Activated CD8-positive, alpha-beta memory T cell treated with anti-CD3 and anti-CD28 coated beads for 1 hour (primary cell): ENCODE measurements at places on chromosomes 3 and 15.

GRCh38 chr3:43036621-43037423, 57.7 kb downstream of the GASK1A start:
- DNase-seq, result no peak

GRCh38 chr3:126552688-126553283, 5.9 kb downstream of the C3orf22 start:
- no peak for DNase-seq

GRCh38 chr3:155370198-155370597, 76.7 kb upstream of the STRIT1 start:
- DNase-seq, result no peak

GRCh38 chr3:165748094-165748493, 89.1 kb downstream of the BCHE start:
- DNase-seq, result no peak

GRCh38 chr15:70466895-70467529, 296.3 kb downstream of the UACA start:
- peak; percentile 23 for DNase-seq

- no peak for DNase-seq
Observed at GRCh38 chr15:78452485-78452884, 14.5 kb downstream of the IREB2 start.

DNA sequence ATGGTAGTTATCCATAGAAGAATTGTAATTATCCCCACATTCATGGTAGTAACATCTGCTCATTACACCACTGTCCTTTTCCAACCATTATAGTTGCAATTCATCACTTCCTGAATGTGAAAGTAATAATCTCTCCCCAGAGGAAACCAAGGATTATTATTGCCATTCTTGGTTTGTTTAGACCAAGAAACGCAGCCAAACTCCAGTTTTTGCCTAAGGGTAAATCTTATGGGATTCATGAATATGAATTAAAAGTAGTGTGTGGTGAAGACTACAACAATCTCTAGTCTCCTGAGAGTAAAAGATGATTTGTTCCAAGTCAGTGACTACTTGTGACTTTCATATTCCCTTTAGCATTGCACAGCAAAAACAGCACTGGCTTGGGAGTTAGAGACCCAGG, 45.7 kb upstream of the ABI3BP start:
- no peak for DNase-seq

GRCh38 chr15:52657338-52657737, 21.9 kb downstream of the ATOSA start:
- no peak for DNase-seq

- DNase-seq, result no peak
Observed at GRCh38 chr3:4672725-4673275, 179.7 kb downstream of the ITPR1 start.

DNA sequence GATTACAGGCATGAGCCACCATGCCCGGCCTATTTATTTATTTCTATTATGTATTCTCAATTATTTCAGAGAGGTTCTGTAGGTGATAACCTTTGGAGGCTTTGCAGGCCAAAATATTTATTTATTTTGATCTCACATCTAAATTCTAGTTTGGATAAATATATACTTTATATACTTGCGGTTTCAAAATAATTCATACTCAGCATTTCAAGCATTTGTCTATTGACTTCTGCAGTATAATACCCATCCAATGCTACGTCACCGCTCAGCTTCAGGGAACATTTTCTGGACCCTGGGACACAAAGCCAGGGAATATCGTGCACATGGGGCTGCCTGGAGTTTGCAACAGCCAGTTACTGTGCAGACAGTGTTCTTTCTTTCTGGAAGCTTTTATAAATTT, 22.6 kb downstream of the CGGBP1 start:
- DNase-seq, result no peak

DNA sequence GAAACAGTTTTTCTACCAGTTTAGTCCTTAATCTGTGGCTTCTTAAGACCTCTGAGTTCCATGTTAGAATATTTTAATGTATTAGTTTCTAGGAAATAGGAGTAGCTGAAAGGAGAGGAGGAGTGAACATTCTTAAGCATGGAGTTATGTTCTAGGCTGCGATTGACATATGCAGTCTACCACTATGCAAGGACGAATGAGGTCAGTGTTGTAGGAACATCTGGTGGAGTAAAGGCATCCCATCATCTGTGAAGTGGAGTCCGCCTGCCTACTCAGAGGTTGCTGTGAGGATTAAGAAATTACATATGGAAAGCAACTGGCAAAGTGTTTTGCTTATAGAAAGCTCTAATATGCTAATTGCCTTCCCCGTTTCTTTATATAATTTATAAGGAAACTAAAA, 45.1 kb downstream of the SNAPC5 start:
- no peak for DNase-seq

GRCh38 chr15:75037685-75038084, 14.3 kb downstream of the PPCDC start:
- no peak for DNase-seq

DNA sequence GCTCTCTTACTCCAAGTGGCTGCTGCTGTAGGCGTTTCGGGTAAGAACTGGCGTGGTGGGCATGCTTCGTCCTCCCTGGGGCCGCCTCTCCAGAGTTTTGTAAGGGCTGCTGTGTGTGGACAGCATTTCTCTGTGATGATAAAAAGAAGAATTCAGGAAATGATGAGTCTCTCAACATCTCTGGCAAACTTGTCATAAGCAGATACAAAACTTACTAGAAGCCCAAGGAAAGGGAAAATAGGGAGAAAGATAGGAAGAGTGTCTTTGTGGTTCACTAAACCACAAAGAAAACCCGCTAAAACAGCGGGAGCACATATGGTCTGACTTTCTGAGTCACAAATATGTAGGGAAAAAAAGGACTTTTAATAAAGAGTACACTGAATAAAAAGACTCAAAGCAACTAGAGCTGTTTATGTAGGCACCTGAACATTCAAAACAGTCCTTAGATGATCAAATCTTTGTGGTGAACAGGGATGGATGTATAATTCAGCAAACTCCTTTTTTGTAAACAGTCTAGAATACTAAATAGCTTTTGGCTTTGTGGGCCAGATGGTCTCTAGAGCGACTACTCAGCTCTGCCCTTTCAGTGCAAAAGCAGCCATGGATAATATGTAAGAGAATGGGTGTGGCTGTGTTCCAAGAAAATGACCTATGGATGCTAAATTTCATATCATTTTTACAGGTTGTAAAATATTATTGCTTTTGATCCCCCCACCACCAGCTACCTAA, 60.4 kb upstream of the LMOD3 start:
- no peak for DNase-seq

DNA sequence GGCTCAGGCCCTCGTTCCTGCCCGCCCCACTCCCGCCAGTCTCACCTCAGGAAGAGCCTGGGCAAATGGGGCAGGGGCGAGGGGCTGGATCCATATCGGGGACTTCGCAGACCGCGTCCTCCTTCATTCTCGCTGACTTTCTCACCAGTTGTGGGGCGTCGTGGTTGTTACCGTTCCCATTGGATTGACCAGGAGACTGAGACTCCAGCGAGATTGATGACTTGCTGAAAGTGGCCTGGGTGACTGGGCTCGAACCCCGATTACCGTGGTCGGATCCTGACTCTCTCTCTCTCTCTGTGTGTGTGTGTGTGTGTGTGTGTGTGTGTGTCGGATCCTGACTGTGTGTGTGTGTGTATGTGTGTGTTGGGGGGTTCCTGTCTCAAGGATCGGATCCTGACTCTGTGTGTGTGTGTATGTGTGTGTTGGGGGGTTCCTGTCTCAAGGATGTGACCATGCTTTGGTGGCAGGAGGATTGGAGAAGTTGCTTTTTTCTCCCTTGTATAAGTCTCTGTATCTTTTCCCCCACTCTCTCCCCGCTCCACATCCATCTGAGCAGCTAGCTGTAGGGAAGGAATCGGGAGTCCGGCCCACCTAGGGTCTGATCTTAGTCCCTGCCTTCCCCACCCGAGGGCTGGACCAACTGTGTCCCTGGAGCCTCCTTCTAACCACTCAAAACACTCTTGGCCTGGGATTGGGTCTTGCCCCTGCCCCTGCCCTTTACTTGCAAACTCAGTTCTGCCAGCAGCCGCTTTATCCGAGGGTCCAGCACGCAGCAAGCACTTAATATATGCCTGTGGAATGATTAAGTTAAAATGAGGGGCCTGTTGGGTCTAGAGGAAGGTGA, 603 bp downstream of the PLEKHO2 start:
- DNase-seq, result no peak

GRCh38 chr3:243356-243725, 46.8 kb downstream of the CHL1 start:
- no peak for DNase-seq

DNA sequence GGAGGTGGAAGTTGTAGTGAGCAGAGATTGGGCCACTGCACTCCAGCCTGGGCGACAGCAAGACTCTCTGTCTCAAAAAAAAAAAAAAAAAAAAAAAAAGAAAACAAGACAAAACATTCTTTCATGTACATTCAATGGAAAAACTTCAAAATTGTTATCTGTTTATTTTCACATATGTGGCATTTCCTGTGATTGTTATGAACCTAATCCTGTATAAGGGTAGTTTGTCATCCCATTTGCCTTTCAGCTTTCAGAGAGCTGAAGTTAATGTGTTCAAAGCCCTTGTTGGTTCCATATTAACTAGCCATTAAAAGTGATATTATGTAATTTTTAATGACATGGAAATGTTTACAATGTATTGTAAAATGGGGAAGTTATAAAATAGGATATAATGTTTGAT, 17.3 kb upstream of the NCK1 start:
- no peak for DNase-seq

DNA sequence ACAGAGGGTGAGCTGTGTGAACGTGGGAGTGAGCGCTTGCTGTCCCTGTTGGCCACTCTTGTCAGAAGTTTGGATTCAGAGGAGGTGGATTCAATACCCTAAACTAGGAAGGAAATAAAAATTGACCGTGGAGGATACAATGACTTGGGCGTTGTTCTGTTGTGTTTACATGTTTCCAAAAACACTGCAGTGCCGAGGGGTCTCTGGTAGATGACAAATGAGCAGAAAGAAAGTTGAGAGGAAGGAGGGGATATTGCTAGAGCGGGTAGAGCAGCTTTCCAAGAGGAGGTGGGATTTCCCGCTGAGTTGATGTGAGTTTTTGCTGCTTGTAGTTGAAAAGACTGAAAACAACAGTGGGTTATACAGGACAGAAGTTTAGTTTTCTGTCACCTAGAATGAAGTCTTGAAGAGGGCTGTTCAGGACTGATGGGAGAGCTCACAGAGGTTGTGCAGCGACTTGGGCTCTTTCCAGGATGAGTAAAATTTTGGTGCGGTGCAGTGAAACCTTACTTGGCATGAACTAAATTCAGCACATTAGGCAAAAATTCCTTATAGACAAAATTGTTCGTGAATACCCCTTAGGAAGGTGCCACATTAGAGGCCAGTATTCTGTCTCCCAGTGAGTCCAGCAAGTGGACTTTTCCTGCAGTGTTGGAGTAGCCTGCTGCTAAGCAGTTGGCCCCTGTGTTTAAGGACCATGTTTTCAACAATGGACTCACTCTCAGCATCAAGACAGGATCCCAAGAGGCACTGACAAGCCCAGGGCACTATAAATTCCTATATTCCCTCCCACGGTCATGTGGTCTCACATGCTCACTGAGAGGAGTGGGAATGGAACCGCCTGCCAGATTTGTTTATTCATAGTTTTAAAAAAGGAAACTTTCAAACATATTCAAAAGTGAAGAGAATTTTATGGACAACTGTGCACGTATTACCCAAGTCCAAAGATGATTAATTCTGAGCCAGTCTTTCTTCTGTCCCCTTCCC, 435.0 kb upstream of the C2CD4B start:
- no peak for DNase-seq

- DNase-seq, result no peak
Observed at GRCh38 chr3:196966526-196967401, 1.9 kb downstream of the PIGZ start.

GRCh38 chr3:112333381-112334317, 693 bp downstream of the CD200 start:
- DNase-seq, result no peak

GRCh38 chr3:67495751-67496150, 158.7 kb downstream of the SUCLG2 start:
- DNase-seq, result no peak

GRCh38 chr15:69583626-69584025, 131.0 kb downstream of the RPLP1 start:
- no peak for DNase-seq

DNA sequence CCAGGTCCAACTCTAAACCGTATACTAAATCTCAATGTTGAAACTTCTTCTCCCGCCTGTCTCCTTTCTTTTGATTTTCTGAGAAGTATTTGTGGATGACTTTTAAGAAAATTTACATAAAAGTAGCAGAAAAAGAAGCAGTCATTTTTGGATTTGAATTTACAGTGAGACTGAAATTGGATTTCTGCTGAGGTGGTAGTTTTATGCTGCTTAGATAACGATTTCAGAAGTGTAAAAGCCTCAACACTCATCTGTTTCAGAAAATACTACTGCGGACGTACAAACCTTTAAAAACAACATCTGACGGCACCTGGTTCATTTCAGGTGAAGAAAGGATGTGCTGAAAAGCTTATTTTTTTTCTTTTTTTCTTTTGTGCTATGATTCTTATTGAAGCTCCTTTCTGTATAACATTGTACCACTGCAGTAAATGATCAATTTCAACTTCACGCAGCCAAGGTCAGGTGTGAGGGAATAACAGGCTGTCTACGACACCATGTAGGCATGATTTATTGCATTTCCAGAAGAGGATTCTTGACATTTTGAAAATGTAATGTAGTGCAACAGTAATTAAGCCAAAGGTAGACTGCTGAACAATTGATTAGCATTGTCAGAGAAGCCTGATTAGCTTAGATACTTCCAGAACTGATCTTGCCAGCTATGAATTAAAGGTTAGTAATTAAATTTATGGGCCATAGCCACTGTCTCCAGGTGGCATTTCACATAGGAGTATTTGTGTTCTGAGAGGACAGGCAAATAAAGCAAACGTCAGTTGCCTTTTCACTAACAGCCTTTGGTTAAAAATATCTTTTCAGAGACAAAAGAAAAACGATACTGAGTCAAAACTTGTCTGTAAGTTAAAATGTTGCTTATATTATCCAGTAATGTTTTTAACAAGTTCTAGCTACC, 134.6 kb upstream of the KBTBD8 start:
- no peak for DNase-seq

DNA sequence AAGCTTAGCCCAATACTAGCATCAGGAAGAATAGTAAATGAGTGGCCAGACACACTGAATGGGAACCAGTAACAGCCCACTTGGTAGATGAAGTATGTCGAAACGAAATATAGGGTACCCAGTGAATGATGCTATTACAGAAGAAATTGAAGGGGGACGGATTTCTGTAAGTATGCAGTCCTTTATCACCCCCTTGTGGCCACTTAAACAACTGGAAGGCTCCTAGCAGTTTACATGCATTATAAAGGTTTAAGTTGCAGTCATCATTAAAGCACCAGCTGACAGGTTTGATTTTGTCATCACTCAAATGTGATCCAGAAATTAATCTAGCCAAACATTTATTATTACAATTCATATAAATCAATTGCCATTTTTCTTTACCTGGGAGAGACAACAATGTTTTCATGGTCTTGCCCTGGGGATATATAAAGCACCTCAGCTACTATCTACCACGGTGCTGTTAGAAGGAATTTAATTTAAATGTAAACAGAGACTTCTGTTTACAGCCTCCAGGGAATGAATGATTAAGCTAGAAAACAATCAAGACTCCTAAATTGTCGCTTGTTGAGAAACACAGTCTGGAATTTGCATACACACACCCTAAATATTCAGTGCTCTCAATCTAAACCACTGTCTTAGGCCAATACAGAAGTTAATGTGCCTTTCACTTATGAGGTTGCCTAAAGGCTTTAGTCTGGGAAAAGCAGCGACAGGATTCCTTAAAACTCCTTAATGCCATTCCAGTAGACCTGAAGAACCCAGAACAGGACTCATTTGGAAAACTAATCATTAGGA, 7.8 kb downstream of the EIF1B start:
- no peak for DNase-seq
